ENCODE measurements at places on chromosomes 16 and 17.

DNA sequence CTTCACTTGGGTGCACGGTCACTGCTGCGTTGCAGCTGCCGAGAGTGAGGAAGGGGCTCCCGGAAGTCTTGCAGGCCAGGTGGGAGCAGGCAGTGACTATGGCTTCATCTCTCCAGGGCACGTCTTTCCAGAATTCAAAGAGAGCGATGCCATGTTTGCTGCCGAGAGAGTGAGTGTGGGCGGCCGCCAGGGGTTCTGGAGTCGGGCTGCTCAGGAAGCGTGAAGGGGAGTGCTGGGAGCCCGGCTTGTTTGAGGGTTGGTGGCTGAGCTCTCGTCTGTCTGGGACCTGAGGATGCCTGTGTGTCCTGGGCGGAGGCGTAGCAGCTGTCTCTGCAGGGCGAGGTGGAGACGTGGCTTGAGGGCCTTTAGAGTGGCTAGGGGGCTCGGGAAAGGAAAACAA, 6.3 kb downstream of the HGS start:
- DNase-seq = no peak

- no peak for DNase-seq
These were observed 62.9 kb downstream of the ADCY9 start for GRCh38 chr16:4053301-4053845.

GRCh38 chr16:48538746-48539484, 71.1 kb downstream of the N4BP1 start:
- peak; percentile 27 for DNase-seq

DNA sequence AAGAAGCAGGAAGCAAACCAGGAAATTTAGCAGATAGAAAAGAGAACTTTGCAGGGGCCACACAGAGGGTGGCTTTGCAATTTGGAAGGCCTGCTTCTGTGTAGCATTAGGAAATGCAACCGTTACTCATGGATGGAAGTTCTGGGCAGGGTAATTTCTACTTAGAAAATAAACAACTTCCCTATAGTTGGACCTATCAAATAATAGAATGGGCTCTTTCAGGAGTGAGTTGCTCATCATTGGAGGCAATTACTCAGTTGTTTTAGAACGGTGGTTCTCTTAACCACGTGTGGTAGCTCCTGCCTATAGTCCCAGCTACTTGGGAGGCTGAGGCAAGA, 25.8 kb upstream of the HS3ST2 start:
- peak; percentile 2 for DNase-seq

DNA sequence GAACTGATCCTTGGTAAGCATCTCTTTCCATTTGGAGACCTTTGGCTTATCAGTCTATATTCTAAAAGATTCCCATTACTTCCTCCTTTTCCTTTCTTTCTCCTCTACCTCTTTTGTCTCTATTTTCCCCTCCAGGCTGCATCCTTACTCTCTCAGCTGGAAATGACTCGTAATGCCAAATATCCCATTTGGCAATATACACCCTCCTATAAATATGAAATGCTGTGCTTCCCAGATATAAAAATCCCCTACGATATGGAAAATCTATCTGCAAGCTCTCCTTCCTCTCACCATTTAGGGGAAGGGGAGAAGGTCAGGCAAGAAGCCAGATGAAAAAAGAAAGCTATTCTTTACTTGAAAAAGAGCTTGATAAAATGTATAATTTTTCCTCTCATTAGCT, 39.9 kb downstream of the XPO6 start:
- no peak for DNase-seq

DNA sequence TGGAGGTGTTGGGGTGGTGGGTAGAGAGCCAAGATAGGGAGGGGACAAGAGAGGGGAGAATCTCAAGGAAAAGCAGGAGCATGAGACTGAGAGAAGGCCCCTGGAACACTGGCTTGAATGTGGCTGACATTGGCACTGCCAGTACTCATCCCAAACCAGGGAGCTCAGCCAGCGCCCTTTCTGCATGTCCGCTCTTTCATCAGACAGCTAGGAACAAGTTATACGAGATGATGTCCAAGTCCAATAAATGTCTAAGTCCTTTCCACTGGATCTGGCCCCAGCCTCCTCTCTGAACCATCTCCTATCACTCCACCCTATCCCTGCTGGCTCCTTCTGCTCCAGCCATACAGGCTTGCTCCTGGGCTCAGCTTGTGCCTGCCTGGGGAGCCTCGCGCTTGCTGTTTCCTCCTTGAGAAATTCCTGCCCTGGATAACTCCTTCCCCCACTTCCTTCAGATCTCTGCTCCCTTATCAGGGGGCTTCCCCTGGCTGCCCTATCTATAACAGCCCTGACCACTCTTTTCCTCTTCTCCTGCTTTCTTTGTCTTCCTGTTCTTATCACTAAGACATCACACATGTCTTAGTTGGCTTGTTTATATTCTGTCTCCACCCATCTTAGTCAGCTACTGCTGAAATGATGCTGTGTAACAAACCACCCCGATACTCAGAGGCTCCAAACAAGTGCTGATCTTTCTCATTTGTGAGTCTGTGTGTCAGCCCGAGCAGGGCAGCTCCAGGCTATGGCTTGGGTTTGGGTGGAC, 37.1 kb upstream of the MEOX1 start:
- no peak for DNase-seq

DNA sequence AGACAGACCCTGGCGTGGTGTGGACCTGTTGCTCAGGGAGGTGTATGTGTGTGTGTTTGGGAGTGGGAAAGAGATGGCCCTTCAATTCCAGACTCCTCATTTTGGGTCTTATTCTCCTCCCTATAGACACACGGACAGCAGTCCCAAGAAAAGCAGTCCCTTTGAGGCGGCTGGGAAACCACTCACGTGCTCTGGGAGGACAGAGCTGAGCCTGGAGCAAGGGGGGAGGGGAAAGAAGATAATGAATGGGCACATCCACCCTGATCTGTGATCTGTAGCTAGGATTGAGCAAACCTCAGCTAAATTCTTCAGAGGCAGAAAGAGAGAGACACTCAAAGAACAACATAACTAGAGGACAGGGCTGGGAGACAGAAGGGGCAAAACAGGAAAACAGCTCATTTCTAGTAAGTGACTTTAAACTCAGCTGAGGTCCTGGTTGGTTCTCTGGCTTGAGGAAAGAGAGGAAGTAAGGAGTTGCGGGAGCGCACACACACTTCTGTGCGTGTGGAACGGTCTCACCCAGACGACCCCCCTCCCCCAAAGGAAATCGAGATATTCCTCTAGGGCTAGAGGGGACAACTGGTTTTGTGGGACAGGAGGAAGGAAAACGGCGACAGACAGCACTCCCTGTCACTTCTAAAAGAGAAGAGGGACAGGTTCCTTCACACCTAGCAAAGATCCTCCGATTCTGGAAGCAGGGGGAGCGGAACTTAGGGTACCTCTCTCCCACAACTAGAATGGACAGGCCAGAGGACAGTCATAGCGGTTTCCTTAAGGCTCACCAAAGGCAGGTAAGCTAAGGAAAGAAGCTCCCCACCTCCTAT, 658 bp downstream of the RAB5C start:
- DNase-seq = no peak

DNA sequence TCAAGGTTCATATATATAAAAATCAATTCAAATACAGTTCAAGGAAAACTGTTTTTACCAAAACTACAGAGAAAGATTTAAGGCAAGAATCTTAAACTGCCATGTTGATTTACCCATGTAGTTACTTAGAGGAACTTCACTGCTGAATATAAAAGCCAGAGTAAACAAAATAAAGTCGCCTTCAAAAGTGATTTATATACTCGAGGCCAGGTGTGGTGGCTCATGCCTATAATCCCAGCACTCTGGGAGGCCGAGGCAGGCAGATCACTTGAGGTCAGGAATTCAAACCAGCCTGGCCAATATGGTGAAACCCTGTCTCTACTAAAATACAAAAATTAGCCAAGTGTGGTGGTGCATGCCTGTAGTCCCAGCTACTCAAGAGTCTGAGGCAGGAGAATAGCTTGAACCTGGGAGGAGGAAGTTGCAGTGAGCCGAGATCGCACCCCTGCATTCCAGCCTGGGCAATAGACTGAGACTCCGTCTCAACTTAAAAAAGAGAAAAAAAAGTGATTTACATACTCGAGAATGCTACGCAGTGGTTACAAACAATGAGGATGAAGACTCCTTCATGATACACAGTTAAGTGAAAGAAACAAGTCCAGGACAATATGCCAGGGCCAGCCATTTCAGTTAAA, 54.1 kb upstream of the CNEP1R1 start:
- DNase-seq = no peak

DNA sequence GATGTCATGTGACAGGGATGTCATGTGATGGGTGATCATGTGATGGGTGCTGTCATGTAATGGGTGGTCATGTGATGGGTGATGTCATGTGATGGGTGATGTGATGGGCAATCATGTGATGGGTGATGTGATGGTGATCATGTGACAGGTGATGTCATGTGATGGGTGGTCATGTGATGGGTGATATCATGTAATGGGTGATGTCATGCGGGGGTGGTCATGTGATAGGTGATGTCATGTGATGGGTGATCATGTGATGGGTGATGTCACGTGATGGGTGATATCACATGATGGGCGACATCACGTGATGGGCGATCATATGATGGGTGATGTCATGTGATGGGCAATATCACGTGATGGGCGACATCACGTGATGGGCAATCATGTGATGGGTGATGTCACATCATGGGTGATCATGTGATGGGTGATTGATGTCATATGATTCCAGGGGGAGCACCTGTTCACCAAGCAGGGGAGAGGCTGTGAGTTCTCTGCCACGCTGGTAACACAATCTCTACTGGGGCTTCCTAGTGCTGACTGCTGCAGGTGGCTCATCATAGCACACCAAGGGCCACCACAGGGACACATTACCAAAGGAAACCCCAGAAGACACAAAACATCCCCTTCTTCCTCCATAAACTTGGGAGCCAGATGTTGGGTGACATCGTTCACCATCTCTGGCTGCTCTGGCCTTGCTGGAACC, 16.5 kb downstream of the CD300LB start:
- DNase-seq = no peak
